ENCODE measurements at places on chromosomes 1 and 21.

DNA sequence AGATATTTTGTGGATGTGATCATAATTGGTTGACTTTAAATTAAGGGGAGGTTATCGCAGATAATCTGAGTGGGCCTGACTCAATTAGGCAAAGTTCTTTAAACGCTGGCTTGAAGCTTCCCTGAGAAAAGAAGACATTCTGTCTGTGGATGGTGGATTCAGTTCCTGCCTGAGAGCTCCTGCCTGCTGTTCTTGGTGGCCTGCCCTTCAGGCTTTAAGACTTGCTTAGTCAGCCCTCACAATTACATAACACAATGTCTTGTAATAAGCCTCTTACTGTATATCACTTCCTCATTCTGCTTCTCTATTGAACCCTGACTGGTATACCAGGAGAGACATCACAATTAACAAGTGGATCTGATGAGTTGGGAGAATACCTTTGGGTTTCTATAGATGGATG is 50.2 kb downstream of the KCNJ6 start:
- peak; percentile 24 for DNase-seq

GRCh38 chr1:94327001-94327690 is 89.8 kb upstream of the ARHGAP29 start:
- peak; percentile 19 for DNase-seq

DNA sequence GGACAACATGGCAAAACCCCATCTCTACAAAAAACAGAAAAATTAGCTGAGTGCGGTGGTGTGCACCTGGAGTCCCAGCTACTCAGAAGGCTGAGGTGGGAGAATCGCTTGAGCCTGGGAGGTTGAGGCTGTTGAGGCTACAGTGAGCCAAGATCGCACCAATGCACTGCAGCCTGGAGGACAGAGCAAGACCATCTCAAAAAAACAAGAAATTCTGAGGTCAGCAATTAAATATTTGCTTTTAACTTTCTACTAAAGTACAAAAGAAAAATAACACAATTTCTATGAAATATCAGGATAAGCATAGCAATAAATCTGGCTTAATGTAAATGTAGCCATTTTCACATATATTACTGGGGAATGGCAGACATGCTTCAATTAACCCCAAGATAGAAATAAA is 9.9 kb downstream of the PPP1R15B start:
- no peak for DNase-seq

DNA sequence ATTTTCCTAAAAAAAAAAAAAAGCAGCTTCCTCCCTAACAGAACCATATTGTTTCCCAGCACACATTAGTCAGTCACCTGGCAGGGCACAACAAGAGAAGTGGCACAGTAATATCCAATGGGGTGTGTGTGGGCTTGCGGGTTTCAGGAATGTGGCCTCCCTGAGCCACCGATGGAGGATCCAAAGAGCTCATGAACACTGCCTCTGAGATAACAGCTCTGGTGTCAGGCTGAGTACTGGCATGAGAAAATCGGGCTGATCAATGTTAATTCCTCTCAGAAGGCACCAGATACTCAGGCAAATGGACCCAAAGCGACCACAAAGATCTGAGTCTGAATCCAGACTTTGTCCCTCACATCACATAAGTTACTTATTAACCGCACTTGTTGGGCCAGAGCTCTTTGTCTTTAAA is 2.2 kb upstream of the LYPD8 start:
- DNase-seq = no peak

GRCh38 chr1:225662155-225662554 is 9.2 kb upstream of the ENAH start:
- DNase-seq = no peak

DNA sequence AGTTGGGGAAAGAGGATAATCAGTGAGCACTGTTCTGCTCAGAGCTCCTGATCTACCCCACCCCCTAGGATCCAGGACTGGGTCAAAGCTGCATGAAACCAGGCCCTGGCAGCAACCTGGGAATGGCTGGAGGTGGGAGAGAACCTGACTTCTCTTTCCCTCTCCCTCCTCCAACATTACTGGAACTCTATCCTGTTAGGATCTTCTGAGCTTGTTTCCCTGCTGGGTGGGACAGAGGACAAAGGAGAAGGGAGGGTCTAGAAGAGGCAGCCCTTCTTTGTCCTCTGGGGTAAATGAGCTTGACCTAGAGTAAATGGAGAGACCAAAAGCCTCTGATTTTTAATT is 42.7 kb downstream of the YARS1 start:
- DNase-seq = no peak

DNA sequence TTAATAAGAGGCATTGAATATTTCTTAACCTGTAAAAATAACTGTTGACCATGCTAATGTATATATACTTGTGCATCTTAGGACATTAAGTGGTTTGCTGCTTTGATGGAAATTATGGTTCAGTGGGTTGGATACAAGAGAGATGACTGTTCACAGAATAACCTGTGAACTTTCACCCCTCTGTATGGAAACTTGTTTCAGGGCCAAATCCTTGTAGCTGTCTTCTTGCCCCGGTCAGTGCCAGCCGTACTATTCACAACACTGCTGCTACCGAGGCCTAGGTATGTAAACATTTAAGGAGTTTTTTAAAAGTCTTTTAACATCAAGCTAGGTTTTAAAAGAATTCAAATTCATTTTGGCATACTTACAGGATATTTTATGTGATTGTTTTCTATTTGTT is 16.1 kb downstream of the DONSON start:
- no peak for DNase-seq

GRCh38 chr1:172745014-172745413 is 86.1 kb downstream of the FASLG start:
- DNase-seq = peak; percentile 78

GRCh38 chr21:45875881-45876280 is 105.7 kb upstream of the COL6A1 start:
- DNase-seq = no peak

DNA sequence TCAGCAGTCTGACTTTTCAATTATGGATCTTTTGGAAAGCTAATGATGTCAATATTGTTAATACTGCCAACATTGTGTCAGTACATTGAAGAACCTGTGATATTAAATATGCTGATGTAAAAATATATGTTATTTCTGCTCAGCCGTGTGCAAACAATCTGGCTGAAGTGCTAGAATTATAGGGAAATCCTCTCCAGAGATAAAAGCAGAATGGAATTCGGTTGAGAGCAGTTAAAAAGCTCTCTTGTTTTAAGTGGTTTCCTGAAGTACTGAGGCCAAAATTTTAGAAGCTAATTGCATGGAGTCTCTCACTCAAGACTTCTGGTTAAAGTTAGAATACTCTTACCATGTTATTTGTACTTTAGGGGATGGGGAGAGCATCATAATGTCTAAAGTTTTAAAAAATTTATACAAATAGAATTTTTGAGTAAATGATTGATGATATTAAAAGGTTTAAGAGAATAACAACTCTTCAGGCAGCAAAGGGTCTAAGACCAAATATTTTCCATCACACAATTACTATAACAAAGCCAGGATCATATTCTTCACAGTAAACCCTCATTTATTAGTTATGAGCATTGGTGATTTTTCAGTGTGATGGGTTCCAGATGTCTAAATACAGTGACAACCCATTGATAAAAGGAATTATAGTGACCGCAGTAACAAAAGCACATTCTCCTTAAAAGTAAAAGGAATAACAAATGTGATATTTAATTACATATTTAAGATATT is 834.2 kb upstream of the CXADR start:
- DNase-seq = no peak

DNA sequence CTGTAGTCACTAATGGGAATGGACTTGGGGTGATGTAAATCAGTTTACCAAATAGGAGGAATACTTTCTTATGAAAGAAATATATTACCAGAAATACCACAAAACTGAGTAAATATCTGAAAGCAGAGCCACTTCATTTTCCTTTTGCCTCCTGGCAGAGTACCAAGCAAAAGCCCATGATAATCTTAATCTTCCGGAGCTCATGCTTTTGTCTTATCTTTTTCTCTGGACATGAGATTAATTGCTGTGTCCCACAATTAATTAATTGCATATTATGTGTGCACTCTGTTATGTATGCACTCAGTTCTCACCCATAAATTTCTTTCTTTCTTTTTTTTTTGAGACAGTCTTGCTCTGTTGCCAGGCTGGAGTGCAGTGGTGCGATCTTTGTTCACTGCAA is 94.1 kb upstream of the PDE4B start:
- no peak for DNase-seq

DNA sequence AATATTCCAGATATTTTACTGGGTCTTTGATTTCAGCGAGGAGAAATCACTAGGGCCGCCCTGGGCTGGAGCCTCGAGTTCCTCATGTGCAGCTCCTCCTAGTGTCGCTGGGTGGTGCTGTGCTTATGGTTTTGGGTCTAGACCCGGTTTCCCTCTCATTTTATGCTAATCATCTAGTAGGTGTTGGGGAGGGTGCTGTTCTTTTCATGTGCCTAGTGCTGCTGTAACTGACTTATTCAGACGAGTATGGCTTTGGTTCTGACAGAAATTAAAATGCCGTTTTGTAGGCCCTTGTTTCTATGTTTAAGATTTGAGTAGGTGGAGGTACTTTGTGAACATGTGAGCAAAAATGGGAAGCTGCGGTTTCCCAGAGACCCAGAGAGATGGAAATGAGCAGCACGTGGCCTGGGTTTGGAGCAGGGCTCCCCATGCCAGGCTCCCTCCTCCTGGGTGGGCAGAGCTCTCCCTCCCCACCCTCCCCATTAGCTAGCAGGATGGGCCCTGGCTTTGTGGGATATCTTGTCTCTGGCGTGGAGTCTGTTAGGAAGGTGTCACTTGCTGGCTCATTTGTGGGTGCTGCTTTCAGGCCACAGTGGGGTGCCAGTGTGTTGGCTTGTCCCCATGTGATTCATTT is 74.0 kb upstream of the GPR88 start:
- DNase-seq = peak; percentile 60

GRCh38 chr1:16082283-16083038 is 9.0 kb upstream of the FAM131C start:
- DNase-seq = peak; percentile 55

DNA sequence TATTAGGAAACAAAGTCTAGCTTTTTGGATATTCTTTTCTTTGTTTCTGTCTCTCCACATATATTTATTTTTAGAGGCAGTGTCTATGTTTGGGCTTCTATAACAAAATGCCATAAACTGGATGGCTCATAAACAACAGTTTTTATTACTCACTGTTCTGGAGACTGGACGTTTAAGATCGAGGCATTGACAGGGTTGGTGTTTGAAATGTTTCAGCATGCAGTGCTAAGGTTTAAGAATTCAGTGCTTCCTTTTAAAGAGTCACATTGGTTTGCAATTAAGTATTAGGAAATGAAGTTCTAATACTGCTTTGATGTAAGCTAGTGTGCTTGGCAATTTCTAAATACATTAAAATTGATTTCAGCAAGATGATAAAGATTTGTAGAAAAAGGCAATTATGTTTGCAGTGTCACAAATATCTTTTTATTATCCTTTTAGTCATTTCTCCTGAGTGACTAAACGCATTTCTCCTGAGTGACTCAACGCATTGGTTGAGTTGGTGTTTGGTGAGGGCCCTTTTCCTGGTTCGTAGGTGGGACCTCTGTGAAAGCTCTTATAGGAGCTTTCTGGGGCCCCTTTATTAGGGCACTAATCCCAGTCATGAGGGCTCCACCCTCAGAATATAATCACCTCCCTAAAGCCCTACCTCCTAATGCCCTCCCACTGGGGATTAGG is 317.0 kb downstream of the USP25 start:
- no peak for DNase-seq

DNA sequence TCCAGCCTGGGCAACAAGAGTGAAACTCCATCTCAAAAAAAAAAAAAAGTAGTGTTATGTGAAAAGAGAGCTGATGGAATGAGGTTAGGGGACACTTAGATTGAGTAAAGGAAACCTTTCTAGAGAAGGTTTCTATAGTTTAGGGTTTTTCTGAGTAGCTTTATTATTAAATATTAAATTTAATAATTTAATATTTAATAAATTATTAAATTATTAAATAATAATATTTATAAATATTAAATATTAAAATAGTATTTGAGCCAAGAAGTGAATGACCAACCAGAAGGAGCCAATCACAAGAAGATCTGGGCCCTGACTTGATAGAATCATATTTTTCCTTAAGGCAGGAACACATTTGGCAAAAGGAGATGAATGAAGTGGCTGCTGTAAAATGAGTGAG is 50.7 kb downstream of the ALG6 start:
- DNase-seq = no peak

GRCh38 chr1:7508052-7508933 is 262.8 kb upstream of the VAMP3 start:
- no peak for DNase-seq

- DNase-seq = no peak
Observed at GRCh38 chr1:227280836-227281235, 37.5 kb downstream of the CDC42BPA start.

GRCh38 chr1:246591504-246591903 is 25.2 kb downstream of the CNST start:
- no peak for DNase-seq

- no peak for DNase-seq
Observed at GRCh38 chr1:1088801-1089680, 14.9 kb upstream of the RNF223 start.

GRCh38 chr1:230139315-230139714 is 72.3 kb downstream of the GALNT2 start:
- no peak for DNase-seq

DNA sequence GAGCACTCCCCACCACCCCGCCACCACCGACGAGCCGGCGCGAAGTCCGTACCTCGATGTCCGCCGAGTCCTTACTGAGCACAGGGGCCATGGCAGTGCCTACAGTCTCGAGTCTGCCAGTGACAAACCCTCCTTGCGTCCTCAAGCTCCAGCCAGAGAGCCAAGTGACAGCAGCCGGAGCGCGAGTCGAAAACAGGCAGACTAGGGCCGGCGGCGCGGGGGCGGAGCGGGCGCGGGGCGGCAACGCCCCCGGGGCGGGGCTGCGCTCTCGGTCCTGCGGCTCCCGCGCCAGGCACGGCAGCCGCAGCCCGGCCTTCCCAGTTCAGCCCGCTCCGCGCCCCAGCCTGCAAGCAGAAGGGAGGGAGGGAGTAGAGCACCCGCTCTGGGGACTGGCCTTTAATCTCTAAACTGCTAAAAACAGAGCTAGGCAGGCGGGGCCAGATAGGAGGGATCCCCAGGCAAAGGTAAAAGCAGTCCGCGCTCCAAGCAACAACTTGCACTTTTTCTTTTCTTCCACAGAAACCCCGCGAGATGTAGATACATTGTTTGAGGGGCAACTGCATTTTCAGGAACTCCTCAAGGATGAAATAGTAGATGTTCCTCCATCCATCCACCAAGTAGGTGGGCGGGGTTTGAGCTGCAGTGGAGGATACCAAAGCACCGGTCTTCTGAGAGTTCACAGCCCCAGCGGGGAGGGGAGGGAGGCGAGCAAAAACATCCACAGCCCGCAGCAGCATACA is at the start of gene DPYD:
DPYD (minus strand) TSS at position 203 of the 740 bp plus-strand sequence; CDS start at position 91, 112 bp downstream.
- peak; percentile 92 for DNase-seq

DNA sequence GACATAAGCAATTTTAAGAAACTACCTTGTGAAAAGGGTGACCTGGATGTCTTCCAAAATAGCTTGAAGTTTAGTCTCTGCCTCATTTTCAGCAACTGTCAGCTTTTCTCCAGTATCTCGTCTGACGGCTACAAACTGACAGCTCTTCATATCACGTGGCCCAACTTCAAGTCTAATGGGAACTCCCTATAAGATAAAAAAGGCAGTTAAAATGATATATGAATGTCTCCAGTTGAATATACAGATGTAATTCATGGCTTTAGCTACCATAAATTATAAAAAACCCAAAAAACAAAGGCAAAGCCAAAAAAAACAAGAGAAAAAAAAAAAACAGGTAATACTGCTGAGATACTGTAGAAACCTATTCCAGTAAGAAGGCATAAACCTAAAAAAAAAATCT is 44.9 kb upstream of the SLC30A10 start:
- DNase-seq = no peak

GRCh38 chr1:2530513-2531361 is 674 bp upstream of the HES5 start:
- no peak for DNase-seq

GRCh38 chr1:153803470-153804056 is 28.4 kb downstream of the SLC27A3 start:
- DNase-seq = no peak
